Stimulated activated CD8-positive, alpha-beta memory T cell treated with anti-CD3 and anti-CD28 coated beads, Interleukin-15, amount 100 ng/mL, for 24 hours (primary cell): ENCODE measurements at places on chromosomes 12 and 14.

DNA sequence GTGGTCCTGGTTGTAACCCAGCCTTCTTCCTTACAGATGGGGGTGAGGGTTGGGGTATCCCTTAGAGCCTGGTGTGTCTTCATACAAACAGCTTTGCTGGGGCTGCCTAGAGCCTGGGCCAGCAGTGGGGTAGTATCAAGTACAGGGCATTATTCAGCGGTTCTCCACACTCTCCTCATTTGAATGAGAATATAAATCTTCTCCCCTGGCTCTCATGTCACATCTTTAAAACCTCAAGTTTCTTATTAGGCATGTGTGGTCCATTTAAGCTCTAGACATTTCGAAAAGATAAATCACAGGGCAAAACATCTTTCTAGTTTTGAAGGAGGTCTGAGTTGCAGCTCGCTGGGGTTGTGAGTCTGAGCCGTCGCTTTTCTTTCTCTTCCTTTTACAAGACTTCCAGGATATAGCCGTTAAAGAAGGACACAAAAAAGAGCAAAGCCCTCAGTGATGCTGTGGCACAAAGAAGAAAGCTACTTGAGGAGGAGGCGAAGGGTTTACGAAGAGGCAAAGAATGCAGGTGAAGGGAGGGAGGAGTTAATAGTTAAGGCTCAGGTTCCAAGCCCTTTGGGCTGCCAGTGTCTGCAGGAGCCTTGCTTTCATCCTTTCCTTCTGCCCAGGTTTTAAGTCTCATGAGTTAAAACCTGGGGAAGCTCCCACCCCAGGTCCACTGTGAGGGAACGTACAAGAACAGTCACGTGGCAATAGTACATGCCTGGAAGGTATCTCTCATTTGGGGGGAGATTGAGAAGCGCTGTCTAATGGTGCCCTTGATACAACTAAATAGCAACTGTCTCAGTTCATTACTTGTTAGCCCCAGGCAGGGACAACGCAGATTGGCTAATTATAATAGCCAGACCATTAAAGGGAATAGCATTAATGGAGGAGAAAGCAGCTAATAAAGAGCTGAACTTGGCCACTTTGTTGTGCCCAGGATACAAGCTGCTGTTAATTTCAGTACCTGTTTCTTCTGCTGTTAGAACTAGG, 94.2 kb downstream of the ETV6 start:
- DNase-seq, result no peak

DNA sequence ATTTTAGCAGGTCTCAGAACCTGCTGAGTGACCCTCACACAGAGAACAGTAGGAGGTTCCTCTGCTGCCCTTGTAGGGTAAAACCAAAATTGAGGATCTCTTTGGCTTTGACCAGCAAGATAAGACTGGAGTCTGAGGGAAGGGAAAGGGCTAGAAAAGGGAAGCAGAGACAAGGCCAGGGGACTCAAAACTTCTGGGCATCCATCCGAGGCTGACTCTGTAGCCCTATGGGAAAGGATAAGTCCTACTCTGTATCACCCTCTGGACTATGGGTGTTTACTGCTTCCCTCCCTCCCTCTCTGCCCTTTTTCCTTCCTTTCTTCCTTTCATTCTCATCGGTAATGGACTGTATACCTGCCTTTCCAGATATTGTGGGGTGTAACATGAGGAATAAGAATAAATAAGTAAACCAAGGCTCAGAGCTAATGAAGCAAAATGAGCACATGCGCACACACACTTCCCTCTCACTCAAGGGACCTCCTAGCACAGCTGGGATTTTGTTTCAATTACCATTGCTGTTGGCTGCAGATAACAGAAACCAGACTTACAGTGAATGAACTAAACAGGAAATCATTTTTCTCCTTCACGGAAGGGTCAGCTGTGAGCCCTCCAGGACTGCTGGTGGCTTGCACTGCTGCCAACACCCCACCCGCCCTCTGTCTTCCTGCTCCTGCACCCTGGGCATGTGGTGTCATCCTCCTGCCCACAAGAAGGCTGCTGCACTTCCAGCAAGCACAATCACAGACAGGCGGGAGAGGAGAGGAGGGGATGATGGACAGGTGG, 404.4 kb upstream of the CCDC196 start:
- no peak for DNase-seq

DNA sequence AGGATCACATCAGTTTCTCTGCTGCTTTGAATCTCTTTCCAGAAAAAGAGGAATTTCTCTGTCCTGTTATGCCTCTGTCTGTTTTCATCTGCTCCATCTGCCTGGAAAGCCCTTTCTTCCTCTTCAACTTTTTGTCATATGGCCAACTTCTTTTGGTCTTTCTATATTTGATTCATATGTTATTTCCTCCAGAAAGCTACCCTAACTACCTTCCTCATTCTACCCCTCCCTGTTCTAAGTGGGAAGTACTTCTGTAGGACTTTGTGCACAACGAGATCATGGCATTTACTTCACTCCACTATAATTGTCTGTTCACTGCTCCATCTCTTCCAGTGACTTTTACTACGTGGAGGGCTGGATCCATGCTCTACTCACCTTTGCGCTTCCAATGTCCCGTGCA, 5.9 kb downstream of the CLEC4D start:
- DNase-seq, result no peak

DNA sequence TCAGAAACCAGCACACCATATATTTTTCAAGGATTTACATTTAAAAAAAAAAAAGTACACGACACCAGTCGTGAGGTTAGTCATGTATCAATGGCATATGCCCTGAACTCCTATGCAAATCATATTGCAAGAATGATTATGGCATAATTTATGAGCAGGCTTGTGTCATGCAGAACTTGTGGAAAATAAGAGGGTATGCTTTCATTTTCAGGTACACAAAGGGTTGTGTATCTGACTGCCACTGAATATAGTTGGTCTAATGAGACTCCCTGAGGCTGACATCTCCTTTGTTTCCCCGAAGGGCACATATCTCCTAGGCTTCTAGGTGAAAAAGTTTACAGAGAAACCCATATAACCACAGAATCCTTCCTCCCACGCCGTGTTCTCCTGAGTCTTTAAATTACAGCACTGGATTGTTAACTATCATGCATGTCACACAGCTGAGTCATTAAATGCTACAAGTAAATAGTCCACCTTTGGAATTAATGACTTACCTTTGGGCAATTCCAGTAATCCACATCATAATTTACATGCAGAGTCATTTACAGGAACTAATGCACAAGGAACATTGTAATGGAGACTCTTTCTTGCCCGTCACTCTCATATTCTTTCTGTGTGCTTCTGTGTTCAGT, 356.7 kb upstream of the DIO2 start:
- DNase-seq, result no peak
